ENCODE measurements at places on chromosomes 4 and X.

DNA sequence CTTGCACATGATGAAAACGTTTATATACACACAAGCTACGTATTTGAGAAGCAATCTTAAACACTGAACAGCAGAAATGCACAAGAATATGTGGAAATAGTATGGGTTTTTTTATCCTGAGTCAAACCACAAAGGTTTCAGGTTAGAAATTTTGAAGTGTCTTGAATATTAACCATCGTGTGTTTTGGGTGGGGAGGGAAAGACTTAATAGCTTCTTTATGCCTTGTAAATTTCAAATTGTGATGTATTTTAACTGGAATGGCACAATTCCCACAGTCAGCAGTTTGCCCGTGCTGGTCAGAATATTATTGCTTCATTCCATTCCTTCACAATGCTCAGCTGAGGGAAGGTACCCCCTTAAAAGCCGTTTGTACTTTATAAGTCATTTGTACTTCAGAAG lies 67.4 kb upstream of the WDR1 start:
- DNase-seq, result no peak

GRCh38 chr4:108834835-108835384 lies 72.1 kb upstream of the ETNPPL start:
- DNase-seq, result no peak

- DNase-seq, result no peak
Measured at GRCh38 chrX:107626916-107627315, 1.4 kb upstream of the PRPS1 start.

GRCh38 chrX:3440981-3441380 lies 94.5 kb upstream of the MXRA5 start:
- no peak for DNase-seq

DNA sequence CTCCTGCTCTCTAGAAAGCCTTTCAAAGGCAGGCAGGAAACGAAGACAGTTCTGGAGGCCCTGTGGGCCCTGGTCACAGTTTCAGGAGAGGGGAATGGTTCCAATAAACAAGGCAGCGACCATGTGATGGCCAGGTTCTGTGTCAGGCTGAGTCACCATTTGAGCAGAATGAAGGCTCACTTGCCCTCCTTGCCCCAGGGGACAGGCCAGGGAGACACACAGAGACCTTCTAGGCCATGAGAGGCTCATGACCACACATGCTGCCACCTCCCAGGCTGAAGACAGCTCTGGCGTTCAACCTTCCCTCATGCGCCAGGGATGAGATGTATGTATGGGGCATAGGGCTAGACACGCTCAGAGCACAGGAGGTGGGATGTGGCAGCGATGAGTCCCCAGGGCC lies 22.9 kb upstream of the TRIM2 start:
- no peak for DNase-seq

- no peak for DNase-seq
Measured at GRCh38 chrX:69216911-69217310, 51.7 kb upstream of the PJA1 start.

- DNase-seq, result no peak
Measured at GRCh38 chr4:177292171-177292570, 17.5 kb upstream of the NEIL3 start.

- DNase-seq, result no peak
Measured at GRCh38 chr4:156642161-156642560, 329.4 kb downstream of the PDGFC start.

- DNase-seq, result no peak
Measured at GRCh38 chrX:154363706-154364439, 10.6 kb downstream of the FLNA start.

- DNase-seq, result no peak
Measured at GRCh38 chr4:137421796-137422195, 110.5 kb downstream of the PCDH18 start.

- DNase-seq, result no peak
Measured at GRCh38 chrX:124325732-124326131, 6.7 kb upstream of the TEX13D start.

DNA sequence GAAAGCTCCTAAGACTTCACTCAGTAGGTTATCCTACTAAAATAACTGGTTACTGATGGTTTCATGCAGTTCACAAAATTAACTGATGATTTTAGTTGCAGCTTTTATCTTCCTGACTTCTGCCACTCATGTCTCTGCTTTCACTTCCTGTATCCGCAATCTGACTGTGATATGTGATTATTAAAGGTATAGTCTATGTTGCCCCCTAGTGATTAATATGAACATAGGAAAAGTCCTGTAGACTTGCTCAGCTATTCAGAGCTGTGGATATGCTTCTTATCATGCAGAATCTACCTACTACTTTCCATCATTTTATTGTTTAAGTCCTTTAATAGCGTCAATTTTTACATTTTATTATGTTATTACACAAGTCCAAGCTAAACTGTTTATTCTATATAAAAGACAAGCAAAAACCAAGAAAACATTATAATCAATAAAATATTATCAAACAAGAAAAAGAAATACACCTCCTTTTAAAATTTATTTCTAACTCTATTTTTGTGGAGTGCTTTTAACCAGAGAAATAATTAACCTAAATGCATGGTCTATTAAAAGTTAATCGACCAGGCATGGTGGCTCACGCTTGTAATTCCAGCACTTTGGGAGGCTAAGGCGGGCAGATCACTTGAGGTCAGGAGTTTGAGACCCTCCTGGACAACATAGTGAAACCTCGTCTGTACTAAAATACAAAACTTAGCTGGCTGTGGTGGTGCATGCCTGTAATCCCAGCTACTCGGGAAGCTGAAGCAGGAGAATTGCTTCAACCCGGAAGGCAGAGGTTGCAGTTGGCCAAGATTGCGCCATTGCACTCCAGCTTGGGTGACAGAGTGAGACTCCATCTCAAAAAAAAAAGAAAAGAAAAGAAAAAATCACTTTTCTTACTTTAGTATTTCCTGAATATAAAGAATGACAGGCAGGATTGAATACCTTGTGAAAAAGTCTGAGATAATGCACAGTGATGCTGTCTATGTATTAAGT lies 40.4 kb upstream of the TLR2 start:
- DNase-seq, result no peak

DNA sequence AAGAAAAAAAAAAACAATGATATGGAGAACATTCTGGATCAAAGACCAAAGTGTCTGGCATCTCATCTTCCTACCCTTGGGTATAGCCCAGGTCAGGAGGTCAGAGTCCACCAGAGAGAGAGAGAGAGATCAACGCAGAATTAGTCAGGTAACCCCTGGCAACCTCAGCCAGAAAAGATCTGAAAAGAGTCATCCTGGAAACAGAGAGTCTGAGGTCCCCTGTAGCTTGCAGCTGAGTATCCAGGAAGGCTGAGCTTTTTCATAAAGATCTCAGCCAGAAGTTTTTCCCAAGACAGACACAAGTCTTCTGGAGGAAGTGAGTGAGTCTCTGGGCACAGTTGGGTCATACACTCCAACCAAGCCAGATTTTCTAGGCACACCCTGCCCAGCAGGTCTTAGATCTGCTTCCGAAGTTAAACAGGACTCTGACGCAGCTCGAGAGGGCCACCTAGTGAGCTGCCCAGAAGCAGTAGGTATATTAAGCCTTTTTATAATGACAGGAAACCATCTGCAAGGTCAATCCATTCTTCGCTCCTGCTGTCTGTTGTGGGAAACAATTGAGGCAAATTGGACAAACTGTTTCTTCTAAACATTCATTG lies 35.7 kb downstream of the ACE2 start:
- DNase-seq, result peak; percentile 76

GRCh38 chr4:186771624-186772023 lies 48.0 kb upstream of the FAT1 start:
- DNase-seq, result no peak

- DNase-seq, result no peak
Measured at GRCh38 chr4:180160195-180160983, 2082.8 kb upstream of the TENM3 start.

- DNase-seq, result no peak
Measured at GRCh38 chrX:115372152-115372551, 82.6 kb downstream of the LUZP4 start.

DNA sequence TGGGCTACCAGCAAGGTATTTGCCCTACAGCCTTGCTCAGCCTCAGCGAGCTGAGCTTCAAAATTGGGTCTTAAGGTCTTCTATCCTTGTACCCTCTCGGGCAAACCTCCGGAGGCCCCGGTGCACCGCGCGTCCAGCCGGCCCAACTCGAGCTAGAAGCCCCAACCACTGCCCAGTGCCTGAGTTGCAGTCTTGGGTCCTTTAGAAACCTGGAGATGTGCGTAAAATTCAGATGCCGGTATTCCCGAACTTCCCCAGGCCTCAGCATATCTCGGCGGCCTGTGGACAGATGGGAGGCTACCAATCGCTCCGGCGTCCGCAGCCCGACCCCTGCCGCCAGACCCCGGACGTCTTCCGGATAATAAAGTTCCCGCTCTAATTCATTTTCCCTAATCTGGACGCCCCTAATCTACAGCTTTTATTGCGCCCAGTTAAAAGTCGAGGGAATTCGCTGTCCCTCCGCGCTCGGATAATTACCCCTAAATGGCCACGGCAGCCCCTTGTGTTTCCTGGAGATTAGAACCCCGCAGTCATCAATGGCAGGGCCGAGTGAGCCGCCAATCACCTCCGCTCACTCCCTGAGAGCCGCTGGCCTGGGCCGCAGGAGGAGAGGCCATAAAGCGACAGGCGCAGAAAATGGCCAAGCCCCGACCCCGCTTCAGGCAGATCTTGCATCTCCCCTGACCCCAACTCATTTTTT lies 1.5 kb upstream of the MSX1 start:
- DNase-seq, result no peak

- DNase-seq, result no peak
Measured at GRCh38 chrX:716136-716535, 85.5 kb downstream of the SHOX start.

- no peak for DNase-seq
Measured at GRCh38 chrX:72351606-72352334, 46.1 kb upstream of the CITED1 start.

- peak; percentile 76 for DNase-seq
Measured at GRCh38 chr4:3372933-3373465, 68.8 kb upstream of the HGFAC start.

- DNase-seq, result no peak
Measured at GRCh38 chrX:15136795-15137194, 133.1 kb downstream of the ASB9 start.

Data from left cardiac atrium (tissue), 4 donors.